ENCODE measurements at places on chromosomes 16 and 17. TPM values are rescaled to one million over a fixed set of nuclear protein-coding genes. Genes with fewer than 3 reads are reported as not detected.

The DLG4 gene
- polyA plus RNA-seq, result 0.37 TPM

The KRT25 gene
- polyA plus RNA-seq, result not detected

The DNASE1L2 gene
- not detected for polyA plus RNA-seq

The C16orf92 gene
- not detected for polyA plus RNA-seq

The TMEM235 gene
- polyA plus RNA-seq, result not detected

- no peak for DNase-seq
These were observed 151.8 kb downstream of the ABCA8 start for GRCh38 chr17:68803164-68803929.

- DNase-seq, result no peak
These were observed 10.3 kb downstream of the SLC47A2 start for GRCh38 chr17:19705771-19706770.

- no peak for DNase-seq
These were observed 12.4 kb downstream of the ZNF213 start for GRCh38 chr16:3147046-3147756.

GRCh38 chr17:44775136-44775837, 16.5 kb downstream of the ADAM11 start:
- peak; percentile 97 for DNase-seq

DNA sequence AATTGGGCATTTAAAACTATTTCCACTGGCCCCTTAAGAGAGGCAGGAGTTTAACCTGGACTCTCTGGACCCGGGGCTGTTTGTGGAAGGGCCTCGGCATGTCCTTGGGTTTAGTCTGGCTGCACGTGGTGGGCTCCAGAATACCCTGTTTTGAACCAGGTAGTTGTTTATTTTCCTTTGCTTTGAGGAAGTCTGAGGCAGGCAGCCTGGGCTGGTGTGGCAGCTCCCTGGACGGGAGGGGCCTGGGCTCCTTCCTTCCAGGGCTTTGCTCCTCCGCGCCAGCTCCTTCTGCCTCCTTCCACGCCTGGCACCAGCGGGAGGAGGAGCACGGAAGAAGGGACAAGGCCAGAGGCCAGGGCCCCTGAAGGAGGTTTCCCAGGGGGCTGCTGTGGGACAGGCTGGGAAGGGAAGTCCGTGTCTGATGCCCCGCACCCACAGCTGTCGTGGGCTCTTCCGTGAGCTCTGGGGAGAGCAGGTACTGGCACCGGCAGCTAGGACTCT, 15.5 kb downstream of the BANP start:
- DNase-seq, result no peak

- DNase-seq, result no peak
These were observed 1.3 kb upstream of the TRPV1 start for GRCh38 chr17:3610523-3610922.

- no peak for DNase-seq
These were observed 5.9 kb upstream of the SDK2 start for GRCh38 chr17:73650140-73650539.
